ENCODE measurements at places on chromosomes 7 and 10.

GRCh38 chr10:21406595-21407193, 118.8 kb downstream of the SKIDA1 start:
- peak; percentile 41 for DNase-seq

DNA sequence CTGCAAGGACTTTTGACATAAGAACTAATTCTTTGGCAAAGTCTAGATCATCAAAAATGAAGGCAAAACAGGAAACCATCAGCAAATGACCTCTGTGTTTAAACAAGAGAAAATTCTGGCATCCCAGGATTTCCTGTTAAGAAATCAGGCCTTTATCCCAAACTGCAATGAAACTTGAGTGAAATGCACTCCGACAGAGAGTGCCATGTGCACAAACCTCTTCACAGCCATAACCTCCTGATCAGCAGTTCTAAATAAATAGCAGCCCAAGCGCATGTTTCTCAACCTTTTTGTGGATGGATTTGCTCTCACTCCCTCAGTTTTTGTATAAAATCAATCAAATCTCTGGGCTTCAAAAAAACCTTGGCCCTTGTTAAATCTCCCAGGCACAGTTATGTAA, 107.7 kb upstream of the EEPD1 start:
- DNase-seq = no peak

GRCh38 chr10:65581426-65582026, 1344.3 kb upstream of the LRRTM3 start:
- no peak for DNase-seq

DNA sequence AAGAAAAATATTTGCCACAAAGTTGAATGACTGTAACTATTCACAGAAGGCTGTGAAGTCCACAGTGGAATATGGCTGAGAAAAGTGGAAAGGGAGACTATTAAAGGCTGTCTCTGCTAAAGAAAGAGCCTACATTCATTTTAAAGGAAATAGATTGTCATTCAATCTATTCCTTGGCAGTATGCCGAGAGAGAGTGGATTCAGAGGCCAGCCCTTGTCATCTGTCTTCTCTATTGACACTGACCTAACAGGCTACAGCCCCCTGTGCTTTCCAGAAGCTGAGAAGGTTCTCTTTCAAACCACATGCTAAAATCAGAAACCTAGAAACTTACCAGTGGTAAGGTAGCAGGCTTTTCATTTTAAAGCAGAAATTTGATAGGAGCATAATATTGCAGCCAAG, 12.1 kb downstream of the ODAD2 start:
- DNase-seq = no peak

DNA sequence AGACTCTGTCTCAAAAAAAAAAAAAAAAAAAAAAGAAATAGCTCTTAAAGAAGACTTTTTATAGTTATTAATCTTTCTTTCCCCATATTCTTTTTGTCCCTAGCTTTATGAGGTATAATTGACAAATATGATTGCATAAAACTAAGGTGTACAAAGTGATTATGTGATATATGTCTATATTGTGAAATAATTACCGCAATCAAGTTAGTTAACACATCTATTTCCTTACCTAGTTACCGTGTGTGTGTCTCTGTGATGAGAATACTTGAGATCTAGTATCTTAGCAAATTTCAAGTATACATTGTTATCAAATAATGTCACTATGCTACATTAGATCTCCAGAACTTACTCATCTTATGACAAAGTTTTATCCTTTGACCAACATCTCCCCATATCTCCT, 30.7 kb upstream of the UBN2 start:
- DNase-seq = no peak

GRCh38 chr10:32131388-32131787, 75.2 kb upstream of the KIF5B start:
- no peak for DNase-seq

DNA sequence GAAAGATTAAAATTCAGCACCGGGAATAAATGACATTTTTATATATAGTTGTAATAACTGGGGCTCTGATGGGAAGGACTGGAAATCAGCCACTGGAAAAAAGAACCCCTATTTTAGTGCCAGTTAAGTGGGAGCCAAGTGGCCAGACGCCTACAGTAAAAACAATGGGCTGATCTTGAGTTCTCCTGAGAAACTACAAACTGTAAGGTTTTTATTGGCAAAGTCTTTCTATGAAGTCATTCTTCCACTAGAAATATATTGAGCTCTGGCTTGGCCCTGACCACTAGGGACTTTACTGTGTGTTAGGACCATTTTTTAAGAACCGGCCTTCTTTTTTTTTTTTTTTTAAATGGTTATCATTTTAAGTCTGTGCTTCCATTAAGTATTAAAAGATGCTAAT, 79.6 kb downstream of the ZNF22 start:
- DNase-seq = no peak

GRCh38 chr7:85186083-85186520, 754 bp downstream of the SEMA3D start:
- DNase-seq = no peak

GRCh38 chr7:115356139-115356746, 434.3 kb downstream of the MDFIC start:
- no peak for DNase-seq

- DNase-seq = no peak
Measured at GRCh38 chr10:47356708-47357107, 8.5 kb downstream of the RBP3 start.

GRCh38 chr7:82360591-82361368, 82.8 kb downstream of the CACNA2D1 start:
- no peak for DNase-seq

DNA sequence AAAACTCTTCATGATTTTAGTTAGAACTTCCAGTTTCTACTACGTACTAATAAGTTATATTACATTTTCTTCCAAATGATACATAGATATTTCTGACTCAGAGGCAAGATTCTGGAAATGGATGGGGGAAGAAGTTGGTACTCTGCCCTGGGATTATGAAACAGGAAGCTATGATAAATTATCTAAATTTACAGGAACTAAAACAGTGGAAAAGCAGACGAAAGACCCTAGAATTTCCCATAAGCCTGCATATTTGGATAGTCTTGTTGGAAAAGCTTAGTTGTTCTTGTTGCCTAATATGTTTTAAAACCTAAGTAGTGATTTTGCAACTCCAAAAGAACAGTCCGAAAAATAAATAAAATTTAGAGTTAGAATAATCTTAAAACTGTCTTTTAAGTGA, 21.8 kb downstream of the CFAP69 start:
- DNase-seq = no peak

- no peak for DNase-seq
Measured at GRCh38 chr7:82164813-82165212, 278.8 kb downstream of the CACNA2D1 start.

- no peak for DNase-seq
Measured at GRCh38 chr10:112755446-112756234, 194.4 kb upstream of the TCF7L2 start.

- no peak for DNase-seq
Measured at GRCh38 chr7:135771051-135771450, 22.4 kb upstream of the FAM180A start.

GRCh38 chr10:98399784-98400183, 15.2 kb downstream of the PYROXD2 start:
- DNase-seq = no peak

GRCh38 chr10:133358162-133358924, 524 bp upstream of the FUOM start:
- no peak for DNase-seq

DNA sequence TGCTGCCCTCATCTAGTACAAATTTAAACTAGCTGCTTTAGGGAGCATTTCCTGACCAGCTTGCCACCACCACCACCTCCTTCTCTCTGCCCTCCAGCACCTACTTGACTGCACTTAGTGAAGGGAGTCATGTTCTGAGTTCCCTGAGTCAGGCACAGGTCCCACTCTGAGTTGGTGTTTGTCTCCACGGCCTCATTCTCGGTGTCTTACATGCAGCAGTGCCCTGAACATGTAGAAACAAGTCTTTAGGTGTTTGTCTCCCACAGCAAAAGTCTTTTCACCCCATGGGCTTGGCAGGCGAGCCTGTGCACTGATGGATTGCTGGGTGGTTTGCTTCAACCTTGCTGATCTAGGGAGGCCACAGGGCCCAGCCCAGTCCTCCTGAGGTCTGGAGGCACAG, 16.9 kb downstream of the TSPAN14 start:
- peak; percentile 63 for DNase-seq

GRCh38 chr7:121741896-121742295, 131.1 kb upstream of the PTPRZ1 start:
- no peak for DNase-seq

- DNase-seq = no peak
Measured at GRCh38 chr7:90856351-90857070, 260.4 kb downstream of the CDK14 start.

DNA sequence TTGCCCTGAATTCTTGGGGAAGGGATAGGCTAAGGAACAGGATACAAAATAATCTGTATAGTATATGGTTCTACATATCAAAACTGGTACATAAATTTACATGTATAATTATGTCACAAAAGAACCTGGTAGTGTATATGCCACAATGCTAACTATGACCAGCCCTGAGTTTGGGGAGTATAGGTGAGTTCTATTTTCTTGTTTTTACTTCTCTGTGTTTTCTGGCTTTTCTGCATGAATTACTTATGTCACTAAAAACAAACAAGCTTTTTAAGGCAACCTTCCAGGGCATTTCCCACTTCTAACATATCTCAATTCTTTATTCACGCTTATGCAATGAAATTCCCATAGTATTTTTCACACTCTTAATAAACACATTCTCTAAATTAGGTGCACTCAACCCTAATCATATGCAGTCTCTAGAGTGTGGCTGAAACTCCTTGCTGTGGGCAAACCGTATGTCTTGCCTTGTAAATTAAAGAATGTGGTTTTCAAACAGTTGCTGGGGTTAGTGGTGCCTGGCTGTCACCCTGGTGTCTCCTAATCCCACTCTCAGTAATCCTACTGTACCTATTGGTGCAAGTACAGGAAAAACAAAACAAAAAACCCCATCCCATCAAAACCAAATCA, 14.0 kb upstream of the INSIG1 start:
- DNase-seq = no peak

DNA sequence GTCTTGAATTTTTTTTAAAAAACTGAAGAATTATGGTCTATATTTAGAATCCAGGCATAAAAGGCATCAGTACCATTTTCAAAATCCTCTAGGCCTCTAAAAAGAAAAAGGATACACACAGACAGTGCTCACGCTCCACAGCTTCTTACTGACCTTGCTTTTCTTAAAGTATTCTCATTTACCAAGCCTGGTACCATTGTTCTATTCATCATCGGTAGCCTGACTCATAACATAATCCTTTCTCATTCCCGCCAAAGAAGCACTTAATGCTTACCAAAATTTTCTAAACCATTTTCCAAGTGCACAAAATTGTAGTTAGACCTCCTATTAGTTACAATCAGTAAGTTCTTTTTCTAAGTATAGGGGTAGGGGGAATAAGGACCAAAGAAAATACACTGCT, 54.6 kb downstream of the ATE1 start:
- DNase-seq = no peak

GRCh38 chr10:33777223-33777622, 442.8 kb upstream of the NRP1 start:
- DNase-seq = no peak
